ENCODE measurements at places on chromosomes 2 and 18.

DNA sequence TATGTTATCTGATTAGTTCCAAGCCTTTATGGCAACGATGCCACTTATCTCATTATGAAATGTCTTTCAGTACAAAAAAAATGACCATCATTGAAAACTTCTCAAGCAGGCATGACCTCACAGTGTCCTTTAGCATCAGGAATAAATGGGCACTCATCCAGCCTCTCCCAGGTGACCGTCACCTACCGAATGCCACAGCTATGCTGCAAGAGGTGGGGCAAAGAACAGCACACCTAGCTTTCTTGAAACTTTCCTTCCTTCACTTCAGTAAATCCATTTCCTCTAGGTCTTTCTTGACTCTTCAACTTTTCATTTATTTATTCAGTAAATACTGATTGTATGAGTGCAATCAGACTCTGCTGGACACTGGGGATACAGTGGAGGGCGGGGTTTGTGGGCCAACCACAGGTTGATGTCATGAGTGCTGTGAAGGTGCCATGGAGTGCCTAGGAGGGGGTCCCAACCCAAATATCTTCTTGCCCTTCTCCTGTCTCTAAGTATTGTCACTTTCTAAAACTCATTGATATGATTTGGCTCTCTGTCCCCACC is 54.3 kb upstream of the HK2 start:
- DNase-seq, result no peak

DNA sequence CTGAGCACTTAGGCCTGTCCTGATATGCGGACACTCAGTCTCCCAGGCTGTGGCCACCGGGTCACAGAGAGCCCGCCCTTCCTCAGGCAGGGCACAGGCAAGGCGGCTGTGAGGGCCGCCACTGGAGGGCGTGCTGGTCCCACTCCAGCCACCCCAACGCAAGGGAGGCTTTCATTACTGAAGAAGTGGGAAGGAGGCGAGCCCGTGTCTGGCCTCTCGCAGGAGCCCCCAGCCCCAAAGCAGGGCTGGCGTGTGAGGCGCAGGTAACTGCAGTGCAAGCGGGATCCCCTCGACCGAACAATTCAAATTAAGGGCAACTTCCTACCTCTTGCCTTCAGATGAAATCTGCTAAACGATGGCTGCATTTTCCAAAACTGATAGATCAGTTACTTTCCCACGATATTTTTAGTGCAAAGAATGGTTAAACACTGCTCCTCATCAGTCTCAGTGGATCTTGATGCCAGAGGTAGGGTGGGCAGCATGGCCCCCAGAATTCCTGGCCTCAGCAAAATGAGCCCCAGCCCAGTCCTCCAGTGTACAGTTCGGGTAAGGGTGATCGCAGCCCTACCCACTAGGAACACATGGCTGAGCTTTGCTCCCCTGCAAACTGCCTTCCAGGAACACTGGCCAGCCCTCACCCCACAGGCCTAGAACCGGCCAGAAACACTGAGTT is 97.2 kb downstream of the SEPTIN10 start:
- DNase-seq, result no peak

DNA sequence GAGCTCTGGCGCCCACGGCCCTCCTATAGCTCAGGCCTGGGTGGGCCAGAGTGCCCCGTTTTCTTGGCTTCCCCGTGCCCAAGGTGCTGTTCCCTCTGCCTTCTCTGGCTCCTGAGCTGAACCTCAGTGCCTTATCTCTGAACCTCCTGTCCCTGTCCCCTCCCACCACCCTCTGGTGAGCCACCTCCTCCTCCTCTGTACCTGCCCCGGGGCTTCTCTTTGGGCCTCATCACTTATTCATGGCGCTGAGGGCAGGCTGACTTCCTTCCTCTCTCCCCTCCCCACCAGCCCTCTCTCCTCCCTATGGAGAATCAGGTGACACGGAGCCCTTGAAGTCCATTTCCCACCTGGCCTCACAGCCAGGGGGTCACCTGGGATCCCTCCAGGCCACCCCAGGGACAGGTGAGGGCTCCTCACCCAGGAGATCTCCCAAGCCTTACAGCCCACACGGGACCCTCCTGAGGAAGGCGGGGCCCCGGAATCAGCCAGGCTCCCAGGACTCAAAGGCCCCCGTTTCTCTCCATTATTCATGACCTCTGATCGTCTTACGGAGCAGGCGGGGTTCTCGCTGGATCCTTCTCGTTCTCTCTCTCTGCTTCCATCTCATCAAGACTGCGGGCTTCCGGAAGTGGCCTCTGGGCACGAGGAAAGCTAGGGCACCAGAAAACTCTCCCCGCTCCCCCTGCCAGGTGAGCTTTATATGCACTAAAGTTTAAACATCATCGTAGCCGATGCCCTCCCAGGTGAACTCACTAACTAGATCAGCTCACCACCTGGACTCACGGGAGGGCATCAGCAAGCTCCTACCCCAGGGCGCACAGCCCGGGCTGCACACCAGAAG is at the start of gene LOXHD1:
Gene LOXHD1 (minus strand): TSS at position 106 of the 841 bp plus-strand sequence. CDS start 187 bp downstream, outside the sequence.
- no peak for DNase-seq

GRCh38 chr2:112683550-112684414 is 37.0 kb upstream of the NT5DC4 start:
- no peak for DNase-seq

DNA sequence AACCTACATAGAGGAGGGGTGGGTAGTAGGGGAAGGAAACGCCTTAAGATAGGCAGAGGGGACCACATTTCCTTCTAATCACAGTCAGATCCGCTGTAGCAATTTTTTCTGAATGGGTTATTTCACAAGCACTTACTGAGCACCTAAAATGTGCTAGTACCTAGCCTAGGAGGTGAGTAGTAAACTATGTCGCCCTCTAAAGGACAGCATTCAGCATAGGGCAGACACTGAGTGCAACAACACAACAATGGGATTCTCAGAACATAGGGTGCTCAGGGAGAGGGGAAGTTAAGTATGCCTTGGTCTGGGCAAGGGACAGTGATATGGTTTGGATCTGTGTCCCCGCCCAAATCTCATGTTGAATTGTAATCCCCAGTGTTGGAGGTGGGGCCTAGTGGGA is 166.1 kb upstream of the RAB6C start:
- no peak for DNase-seq

GRCh38 chr2:125450092-125450491 is 1205.9 kb upstream of the GYPC start:
- no peak for DNase-seq

DNA sequence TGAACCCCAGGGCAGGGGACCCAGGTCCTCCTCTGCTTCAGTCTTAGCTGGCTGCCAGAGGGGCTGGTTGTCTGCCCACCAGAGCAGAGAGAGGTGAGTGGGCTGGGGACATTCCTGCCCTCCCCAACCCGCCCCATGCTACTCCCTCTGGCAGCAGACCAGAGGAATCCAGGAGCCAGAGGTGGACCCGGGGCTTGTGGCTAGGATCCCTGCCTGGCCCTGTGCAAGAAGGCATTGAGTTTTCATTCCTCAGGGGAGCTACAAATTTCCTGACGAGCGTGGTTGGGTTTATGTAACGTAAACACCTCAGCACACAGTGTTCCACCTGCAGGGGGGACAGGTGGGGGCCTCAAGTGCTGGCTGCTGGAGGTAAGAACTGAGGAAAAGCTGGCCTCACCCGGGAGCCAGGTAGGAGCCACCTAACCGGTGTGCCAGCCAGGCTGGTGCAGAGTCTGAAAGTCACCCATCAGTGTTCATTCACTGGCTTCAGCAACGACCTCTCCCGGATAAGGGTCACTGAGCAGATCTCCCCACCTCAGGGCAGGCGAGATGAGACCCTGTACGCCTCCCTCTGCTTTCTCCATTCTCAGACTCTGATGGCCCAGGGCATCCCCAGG is 246.8 kb downstream of the DYSF start:
- DNase-seq, result no peak

DNA sequence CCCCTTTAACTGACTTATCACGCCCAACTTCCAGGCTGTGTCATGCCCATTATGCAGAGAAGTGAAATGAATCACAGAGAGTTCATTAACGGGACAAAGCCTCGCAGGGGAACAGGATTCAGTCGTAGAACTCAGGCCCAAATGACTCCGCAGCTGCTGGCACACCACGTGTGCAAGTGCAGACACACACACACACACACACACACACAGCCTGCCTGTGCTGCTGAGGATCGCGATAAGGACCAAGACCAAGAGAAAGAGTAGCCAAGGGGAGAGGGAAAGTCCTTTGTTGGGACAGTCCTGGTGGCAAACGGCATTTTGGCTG is 90.0 kb upstream of the TAF1B start:
- DNase-seq, result no peak

GRCh38 chr2:85697096-85697495 is 2.9 kb downstream of the GNLY start:
- no peak for DNase-seq

DNA sequence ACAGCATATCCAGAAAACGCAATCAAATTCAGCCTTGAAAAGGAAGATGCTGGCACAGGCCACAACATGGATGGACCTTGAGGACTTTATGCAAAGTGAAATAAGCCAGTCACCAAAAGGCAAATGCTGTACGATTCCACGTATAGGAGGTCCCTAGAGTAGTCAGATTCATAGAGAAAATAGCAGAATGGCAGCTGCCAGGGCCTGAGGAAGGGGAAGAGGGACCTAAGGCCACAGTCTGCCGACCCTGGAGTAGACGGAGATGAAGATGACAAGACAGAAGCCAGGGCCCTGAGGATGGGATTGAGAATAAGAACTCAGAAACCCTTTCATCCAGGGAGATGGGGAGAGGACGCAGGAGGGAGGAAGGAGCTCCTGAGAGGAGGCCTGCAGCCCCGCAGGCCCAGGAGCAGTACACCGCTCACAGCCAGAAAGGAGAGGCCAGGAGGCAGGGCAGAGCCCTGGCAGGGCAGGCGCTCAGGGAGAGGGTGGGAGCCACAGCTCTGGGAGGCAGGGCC is 8.1 kb upstream of the MTERF4 start:
- no peak for DNase-seq

DNA sequence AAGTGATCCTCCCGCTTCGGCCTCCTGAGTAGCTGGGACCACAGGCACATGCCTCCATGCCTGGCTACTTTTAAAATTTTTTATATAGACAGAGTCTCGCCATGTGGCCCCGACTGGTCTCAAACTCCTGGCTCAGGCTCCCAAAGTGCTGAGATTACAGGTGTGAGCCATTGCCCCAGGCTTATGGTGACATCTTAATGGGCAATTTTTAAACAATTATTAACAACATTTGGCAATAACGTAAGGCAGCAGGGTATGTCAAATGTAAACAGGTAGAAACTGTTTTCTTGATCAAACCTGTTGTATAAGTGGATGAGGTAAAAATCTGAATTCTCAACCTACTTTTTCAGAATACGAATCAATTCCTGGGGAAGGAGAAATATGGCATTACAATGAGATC is 11.0 kb downstream of the FECH start:
- DNase-seq, result no peak

DNA sequence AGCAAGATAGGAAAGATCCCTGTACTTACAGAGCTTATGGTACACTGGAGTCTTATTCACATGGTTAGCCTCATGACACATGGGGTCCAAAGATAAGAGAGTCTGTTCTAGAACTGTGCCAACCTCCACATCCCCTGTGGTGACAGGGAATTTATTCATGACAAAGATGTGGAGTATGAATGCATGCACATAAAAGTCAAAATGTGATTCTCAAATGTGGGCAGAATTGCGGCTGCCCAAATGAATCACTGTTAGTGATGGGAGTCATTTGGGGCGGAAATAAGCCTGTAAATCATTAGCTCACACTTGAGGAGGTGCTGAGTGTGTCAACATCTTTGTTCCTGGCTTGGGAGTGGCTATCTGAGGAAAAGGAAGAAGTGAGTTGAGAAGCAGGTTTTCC is 560.6 kb downstream of the SLC4A3 start:
- DNase-seq, result no peak

GRCh38 chr18:74796841-74797576 is 199.3 kb downstream of the ZNF407 start:
- DNase-seq, result no peak

- DNase-seq, result no peak
Measured at GRCh38 chr2:64861452-64862397, 127.5 kb upstream of the SLC1A4 start.

GRCh38 chr2:142582317-142582716 is 295.1 kb upstream of the KYNU start:
- no peak for DNase-seq

DNA sequence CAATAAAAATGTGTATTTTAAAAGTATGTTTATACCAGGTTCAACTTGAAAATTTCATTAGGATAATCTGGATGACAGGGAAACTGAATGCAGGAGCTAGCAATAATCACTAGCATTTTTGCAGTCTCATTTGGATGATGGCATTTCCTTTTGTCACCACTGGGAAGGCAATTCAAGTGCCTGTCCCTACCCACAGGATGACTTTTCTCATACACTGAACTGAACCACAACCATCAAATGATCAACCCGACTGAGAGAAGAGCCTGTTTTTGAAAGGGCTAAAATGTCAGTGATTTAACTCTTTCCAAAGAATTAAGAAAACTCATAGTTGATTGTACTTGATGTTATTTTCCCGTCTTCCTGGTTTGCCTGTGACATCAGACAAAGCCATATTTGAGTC is 115.0 kb downstream of the FAM124B start:
- no peak for DNase-seq

Data from stimulated activated CD4-positive, alpha-beta T cell treated with anti-CD3 and anti-CD28 coated beads, Interleukin-1b, Interleukin-23, amount 100 ng/mL, for 1 hour (primary cell).